ENCODE measurements at places on chromosomes 4 and X. TPM values are rescaled to one million over a fixed set of nuclear protein-coding genes. Genes with fewer than 3 reads are reported as not detected.

Gene FGG
- not detected for total RNA-seq

Gene ARHGEF38
- not detected for total RNA-seq

Gene NAP1L3
- total RNA-seq, result 3.0 TPM

Gene NKX3-2
- 2.8 TPM for total RNA-seq

Gene RASGEF1B
- not detected for total RNA-seq

Gene CORIN
- not detected for total RNA-seq

Gene TCEANC
- total RNA-seq, result 2.7 TPM

Gene POU3F4
- not detected for total RNA-seq

Gene FGFBP2
- not detected for total RNA-seq

Gene COL4A6
- total RNA-seq, result under 0.01 TPM

Gene UGT8
- not detected for total RNA-seq

Gene ADGRL3
- total RNA-seq, result not detected

- H3K4me3 ChIP-seq, result no peak overlapping the region
- H3K27me3 ChIP-seq, result no peaks in the 10 kb centered on the region
- no peaks in the 10 kb centered on the region for H3K4me1 ChIP-seq
- no peaks in the 10 kb centered on the region for H3K36me3 ChIP-seq
Observed at GRCh38 chr4:183627979-183628588, 30.9 kb downstream of the RWDD4 start.

- H3K27ac ChIP-seq, result no peak overlapping the region
- H3K4me1 ChIP-seq, result no peaks in the 10 kb centered on the region
- H3K36me3 ChIP-seq, result no peaks in the 10 kb centered on the region
- no peak overlapping the region for H3K4me3 ChIP-seq
Observed at GRCh38 chr4:3358656-3359055, 65.8 kb downstream of the RGS12 start.

GRCh38 chr4:47752214-47752613, 85.7 kb downstream of the CORIN start:
- H3K4me3 ChIP-seq, result no peak overlapping the region
- H3K27me3 ChIP-seq, result no peaks in the 10 kb centered on the region
- no peak overlapping the region for H3K27ac ChIP-seq

DNA sequence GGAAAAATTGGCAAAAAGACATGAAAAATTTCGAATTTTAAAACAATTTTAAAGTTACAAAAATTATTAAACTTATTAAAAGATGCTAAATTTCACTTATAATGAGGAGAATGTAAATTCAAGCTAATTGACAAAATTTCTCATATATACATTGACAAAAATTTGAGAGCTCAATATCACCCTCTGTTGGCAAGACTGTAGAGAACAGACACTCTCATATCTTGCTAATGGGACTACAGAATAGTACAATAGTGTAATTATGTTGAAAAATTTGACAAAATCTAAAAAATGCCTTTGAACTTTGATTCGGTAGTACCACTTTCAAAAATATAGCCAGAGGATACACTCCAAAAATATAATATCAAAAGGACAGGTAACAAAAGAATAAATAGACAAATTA, 29.8 kb downstream of the DCAF8L2 start:
- H3K27ac ChIP-seq, result no peak overlapping the region
- H3K4me1 ChIP-seq, result no peaks in the 10 kb centered on the region
- DNase-seq, result no peak
- no peaks in the 10 kb centered on the region for H3K27me3 ChIP-seq
- no peaks in the 10 kb centered on the region for H3K36me3 ChIP-seq

GRCh38 chr4:24260923-24261564, 323.3 kb downstream of the DHX15 start:
- DNase-seq, result no peak
- H3K27me3 ChIP-seq, result no peaks in the 10 kb centered on the region
- H3K27ac ChIP-seq, result no peak overlapping the region
- H3K4me3 ChIP-seq, result no peak overlapping the region

DNA sequence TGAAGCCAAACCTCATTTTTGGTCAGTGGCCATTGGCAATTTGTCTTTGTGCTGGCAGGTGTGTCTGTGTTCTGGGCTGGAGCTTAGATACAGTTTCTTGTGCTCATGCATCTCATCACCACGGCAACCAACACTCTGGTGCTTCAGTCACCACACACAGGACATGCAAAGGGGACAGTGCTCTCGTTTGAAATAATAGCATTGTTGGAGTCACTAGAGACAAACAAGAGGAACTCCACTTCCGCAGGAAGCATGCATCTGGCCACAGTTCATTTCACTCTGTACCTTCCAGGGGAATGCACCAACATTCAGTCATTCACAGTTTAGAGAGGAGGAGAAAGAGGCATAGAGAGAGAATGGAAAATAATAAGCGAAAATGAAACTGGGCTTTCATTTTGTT, 267.4 kb downstream of the ANK2 start:
- no peaks in the 10 kb centered on the region for H3K36me3 ChIP-seq
- peaks cover 6% of the 10 kb centered on the region for H3K27me3 ChIP-seq
- no peak overlapping the region for H3K27ac ChIP-seq
- no peak for DNase-seq
- H3K4me1 ChIP-seq, result no peaks in the 10 kb centered on the region

DNA sequence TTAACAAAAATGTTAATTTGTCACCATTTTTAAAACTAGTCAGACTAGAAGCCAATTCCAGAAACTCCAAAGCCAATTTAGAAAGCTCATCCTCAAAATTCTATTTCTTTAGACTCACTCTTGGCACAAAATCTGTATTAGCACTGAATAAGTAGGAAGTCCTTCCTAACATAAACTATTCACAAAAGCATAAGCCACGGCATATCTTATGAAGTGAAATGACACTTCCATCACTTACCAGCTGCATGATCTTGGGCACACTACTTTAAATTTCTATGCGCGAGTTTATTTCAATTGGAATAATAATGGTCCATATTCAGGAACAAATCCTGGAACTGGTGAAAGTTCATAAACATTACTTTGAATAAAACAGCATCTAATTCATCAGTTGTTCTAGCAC, 1544.0 kb downstream of the TECRL start:
- H3K27me3 ChIP-seq, result no peaks in the 10 kb centered on the region
- DNase-seq, result no peak
- H3K4me1 ChIP-seq, result no peaks in the 10 kb centered on the region
- H3K4me3 ChIP-seq, result no peak overlapping the region
- no peak overlapping the region for H3K27ac ChIP-seq

DNA sequence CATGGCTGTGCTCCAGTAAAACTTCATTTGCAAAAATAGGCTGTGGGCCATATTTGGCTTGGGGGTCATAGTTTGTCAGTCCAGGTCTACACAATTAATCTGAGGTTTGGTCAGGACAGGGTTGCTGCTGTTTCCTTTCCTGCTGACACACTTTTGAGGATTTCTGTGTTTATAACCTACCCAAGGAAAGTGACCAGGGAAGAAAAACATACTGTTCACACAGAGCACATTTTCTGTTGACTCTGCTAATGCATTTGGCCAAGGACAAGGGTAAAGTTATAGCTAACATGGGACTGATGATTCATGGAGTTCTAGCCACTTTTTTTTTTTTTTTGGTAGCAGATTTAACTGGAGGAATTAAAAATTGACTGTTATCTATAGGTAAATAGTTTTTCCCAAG, 43.9 kb upstream of the GEMIN8 start:
- no peaks in the 10 kb centered on the region for H3K4me1 ChIP-seq
- no peak overlapping the region for H3K4me3 ChIP-seq
- no peak for DNase-seq
- H3K27ac ChIP-seq, result no peak overlapping the region
- H3K36me3 ChIP-seq, result no peaks in the 10 kb centered on the region

DNA sequence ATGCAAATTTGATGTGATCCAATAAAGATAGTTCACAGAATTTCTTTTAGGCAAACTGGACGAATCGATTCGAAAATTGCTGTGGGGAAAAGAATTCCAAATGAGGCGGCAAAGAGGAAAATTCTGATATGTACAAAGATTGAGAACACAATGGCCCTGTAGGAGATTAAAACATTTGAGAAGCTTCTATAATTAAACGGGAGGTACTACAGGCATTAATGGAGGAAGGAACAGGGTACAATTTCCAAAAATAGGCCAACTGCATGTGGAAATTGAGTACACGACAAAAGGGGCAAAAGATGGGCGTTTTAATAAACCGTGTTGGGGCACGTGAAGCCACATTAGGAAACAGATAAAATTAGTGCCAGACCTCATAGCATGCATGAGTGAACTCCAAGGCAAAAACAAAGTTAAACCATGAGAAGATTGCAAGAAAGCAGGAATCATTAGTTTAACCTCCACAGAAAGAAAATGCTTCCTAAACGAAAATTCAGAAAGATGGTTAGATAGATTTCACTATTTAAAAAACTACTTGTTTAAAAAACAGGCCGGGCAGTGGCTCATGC, 68.4 kb downstream of the DHRSX start:
- H3K4me3 ChIP-seq, result no peak overlapping the region
- H3K4me1 ChIP-seq, result no peaks in the 10 kb centered on the region
- no peaks in the 10 kb centered on the region for H3K27me3 ChIP-seq
- 0 out of 2 replicates have a peak, but pooled peaks cover 3% of the 10 kb centered on the region for H3K36me3 ChIP-seq
- no peak for DNase-seq
- no peak overlapping the region for H3K27ac ChIP-seq

DNA sequence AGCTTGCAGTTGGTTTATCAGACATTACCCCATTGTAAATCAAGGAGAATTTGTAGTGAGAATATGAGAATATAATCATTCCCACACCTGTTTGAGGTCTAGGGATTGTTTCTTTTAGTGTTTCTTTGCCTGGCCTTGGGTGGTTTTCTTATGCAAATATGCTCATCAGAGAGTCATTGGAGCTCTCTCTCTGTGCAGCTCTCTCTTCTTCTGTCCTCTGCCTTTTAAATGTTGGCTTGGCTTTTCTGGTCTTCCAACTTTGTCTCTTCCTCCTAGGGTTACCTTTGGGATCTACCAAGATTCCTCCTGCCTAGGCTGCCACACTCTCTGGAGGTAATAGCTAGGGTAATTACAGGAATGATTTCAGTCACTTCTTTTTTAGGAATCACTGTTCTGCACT, 102.3 kb upstream of the ARSJ start:
- no peak overlapping the region for H3K4me3 ChIP-seq
- no peak overlapping the region for H3K27ac ChIP-seq
- DNase-seq, result no peak
- H3K27me3 ChIP-seq, result no peaks in the 10 kb centered on the region
- no peaks in the 10 kb centered on the region for H3K36me3 ChIP-seq

- H3K27ac ChIP-seq, result no peak overlapping the region
- no peaks in the 10 kb centered on the region for H3K4me1 ChIP-seq
- H3K27me3 ChIP-seq, result no peaks in the 10 kb centered on the region
- no peaks in the 10 kb centered on the region for H3K36me3 ChIP-seq
- DNase-seq, result no peak
Observed at GRCh38 chrX:63673896-63674295, 111.1 kb downstream of the ARHGEF9 start.

DNA sequence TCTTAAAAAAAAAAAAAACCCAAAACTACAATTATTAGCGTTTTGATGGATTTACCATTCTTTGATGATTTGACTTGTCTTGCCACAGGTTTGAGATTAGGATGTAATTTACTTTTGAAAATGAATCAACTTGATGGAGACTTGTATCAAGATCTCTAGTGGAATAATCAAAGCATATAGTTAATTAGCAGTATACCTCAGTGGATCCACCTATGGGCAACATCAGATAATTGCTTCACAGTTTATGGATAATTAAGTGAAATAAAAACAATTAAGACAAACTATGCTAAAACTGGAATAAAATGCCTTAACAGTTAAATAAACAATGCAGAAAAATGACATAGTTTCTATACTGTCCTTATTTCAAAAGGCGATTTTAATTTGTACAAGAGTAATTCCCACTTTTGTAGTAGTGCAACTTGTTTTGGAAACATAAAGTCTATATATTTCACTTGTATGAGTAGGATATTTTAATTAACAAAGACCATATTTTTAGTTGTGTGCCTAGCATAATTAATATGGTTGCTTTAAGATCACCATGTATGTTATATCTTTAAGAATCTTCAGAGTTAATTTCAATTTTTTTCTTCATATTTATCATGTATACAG, 4.2 kb downstream of the CPEB2 start:
- H3K27me3 ChIP-seq, result no peaks in the 10 kb centered on the region
- H3K4me3 ChIP-seq, result no peak overlapping the region
- peaks cover 7% of the 10 kb centered on the region for H3K4me1 ChIP-seq
- no peak for DNase-seq
- H3K27ac ChIP-seq, result no peak overlapping the region

DNA sequence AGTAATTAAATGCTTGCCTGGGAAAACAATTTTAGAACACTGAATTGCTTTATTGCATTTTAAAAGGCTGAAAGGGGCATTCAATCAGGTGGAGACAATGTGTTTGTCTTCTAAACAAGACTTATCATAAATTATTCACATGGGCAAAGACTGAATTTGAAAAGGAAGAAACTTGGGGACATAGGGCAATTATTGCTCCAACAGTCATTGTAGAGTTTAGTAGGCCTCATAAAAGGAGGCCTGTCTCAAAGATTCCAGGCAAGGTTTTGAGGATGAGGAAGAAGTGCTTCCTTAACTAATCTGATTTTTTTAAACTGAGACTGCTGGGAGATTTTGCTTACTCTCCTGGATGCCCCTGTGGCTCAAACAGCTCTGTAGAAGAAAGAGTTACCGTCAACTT, 174.4 kb upstream of the RPS6KA3 start:
- H3K4me1 ChIP-seq, result no peaks in the 10 kb centered on the region
- DNase-seq, result no peak
- H3K27me3 ChIP-seq, result no peaks in the 10 kb centered on the region
- H3K4me3 ChIP-seq, result no peak overlapping the region
- H3K27ac ChIP-seq, result no peak overlapping the region

- no peak overlapping the region for H3K27ac ChIP-seq
- DNase-seq, result no peak
- no peaks in the 10 kb centered on the region for H3K36me3 ChIP-seq
- no peak overlapping the region for H3K4me3 ChIP-seq
- H3K27me3 ChIP-seq, result no peaks in the 10 kb centered on the region
- H3K4me1 ChIP-seq, result peaks cover 20% of the 10 kb centered on the region
Observed at GRCh38 chrX:13081395-13082205, 37.2 kb upstream of the FAM9C start.

GRCh38 chrX:16240231-16240905, 73.1 kb downstream of the MAGEB17 start:
- H3K27ac ChIP-seq, result no peak overlapping the region
- no peak overlapping the region for H3K4me3 ChIP-seq
- no peaks in the 10 kb centered on the region for H3K27me3 ChIP-seq
- H3K4me1 ChIP-seq, result peaks cover 11% of the 10 kb centered on the region
- no peaks in the 10 kb centered on the region for H3K36me3 ChIP-seq

GRCh38 chrX:21843179-21843578, 3.8 kb downstream of the MBTPS2 start:
- no peak for DNase-seq
- H3K36me3 ChIP-seq, result 0 out of 2 replicates have a peak, but pooled peaks cover 3% of the 10 kb centered on the region
- H3K4me1 ChIP-seq, result no peaks in the 10 kb centered on the region
- no peak overlapping the region for H3K27ac ChIP-seq

All from SJSA1 (cell line).